Stimulated activated CD8-positive, alpha-beta memory T cell treated with anti-CD3 and anti-CD28 coated beads, Interleukin-4, amount 100 ng/mL, for 1 hour (primary cell): ENCODE measurements at places on chromosomes 4 and X.

- no peak for DNase-seq
Measured at GRCh38 chr4:72809208-72809607, 240.2 kb upstream of the ADAMTS3 start.

DNA sequence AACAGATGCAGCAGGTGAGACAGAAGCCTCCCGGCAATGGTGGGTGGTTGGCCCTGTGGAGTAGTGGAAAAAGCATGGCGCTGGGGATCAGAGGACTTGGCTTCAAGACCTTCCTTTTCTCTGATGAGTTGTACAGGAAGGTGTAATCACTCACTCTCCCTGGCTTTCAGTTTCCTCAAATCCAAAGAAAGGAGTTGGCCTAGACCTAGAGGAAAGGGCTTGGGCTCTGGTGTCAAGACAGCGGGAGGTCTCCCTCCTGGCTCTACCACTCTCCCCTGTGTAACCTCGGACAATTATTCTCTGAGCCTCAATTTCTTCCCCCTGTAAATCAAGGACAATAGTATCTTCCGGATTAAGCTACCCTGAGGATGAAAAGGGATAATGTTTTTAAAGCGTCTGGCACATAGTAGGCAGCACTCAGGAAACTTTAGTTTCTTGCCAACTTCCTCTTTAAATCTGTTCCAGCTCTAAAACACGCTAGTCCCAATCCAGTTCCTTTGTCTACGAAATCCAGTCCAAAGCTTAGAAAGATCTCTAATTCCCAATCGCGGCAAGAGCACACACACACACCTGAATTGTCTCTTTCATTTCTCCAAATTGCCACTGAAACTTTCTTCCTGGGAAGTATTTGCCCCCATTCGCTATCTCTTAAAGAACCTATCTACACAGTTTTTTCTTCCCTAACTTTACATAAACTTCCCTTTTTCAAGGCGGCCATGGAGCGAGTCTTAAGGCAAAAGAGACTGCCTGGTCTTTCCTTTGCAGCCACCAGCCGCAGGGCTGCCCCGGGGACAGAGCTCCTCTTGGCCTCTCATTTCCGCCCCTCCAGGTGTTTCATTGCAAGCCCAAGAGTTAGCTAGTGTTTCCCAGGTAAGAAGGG, 29.9 kb upstream of the GPC4 start:
- no peak for DNase-seq

DNA sequence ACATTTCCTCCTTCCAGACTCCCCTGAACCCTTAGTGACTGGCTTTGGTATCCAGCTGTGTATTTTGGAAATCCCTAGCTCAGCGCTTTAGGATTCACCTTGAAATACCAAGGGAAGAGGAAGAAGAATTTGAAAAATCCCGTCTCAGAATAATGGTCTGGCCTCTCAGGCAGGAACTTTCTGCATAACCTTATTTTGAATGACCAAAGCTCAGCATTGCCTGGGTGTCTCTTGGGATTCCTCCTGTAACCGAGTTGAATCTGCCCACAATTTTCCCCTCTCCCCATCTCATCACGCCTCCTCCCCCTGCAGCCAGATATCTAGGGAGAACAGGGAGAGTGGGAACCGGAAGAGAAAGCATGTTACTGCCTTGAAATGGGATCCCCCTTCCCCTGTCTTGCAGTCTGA, 116.2 kb downstream of the SMIM20 start:
- no peak for DNase-seq

GRCh38 chr4:147118528-147118927, 172.9 kb upstream of the TTC29 start:
- no peak for DNase-seq

DNA sequence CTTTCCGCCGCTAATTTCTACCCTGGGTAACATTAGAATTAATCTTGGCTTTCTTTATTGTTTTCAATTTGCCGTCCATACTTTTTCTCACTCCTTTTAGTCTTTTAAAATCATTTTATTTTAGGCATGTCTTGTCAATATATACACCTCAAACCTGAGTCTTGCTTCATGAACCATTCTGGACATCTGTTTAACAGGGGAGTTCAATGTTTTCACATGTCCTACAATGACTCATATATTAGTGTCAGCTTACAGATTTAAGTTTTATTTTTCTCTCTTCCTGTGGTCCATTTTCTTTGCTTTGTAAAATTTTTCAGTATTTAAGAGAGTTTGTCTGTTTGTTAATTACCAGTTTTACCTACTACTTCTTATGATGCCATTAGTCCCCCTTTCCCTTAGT, 89.5 kb downstream of the LCORL start:
- no peak for DNase-seq

GRCh38 chr4:7256984-7257810, 64.9 kb downstream of the SORCS2 start:
- DNase-seq, result no peak

DNA sequence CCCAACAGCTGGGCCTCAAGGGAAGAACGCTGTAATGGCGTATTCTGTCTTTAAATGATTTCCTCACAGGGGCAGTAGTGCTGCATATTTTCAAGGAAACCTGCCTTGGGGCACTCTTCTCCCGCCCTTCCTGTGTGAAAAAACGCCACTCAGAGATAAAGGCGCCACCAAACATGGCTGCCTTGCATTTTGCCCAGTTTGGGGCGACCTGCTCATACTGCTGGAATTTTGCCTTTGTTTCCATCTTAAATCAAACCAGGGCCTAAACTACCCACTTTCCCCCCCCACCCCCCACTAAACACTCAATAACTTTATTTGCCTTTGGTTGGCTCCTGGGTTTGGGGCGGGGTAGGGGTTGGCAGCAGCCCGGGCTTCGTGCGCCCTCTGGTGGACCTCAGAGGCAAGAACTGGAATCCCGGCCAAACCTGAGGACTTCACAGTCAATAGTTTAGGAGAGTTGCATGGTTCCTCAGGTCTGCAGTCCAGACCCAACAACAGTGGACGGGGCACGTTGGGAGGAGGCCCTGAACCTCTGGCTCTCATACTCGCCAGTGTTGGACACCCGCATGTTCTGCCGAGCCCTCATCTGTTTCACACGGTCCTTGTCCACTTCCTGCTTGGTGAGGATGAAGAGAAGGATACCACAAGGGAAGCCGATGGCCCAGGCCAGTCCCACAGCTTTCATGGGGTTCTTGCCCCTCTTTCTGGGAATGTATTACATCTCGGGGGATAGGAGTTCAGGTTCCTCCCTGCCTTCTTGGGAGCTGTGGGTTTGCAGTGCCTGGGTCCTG, 220.1 kb upstream of the STK26 start:
- DNase-seq, result no peak

DNA sequence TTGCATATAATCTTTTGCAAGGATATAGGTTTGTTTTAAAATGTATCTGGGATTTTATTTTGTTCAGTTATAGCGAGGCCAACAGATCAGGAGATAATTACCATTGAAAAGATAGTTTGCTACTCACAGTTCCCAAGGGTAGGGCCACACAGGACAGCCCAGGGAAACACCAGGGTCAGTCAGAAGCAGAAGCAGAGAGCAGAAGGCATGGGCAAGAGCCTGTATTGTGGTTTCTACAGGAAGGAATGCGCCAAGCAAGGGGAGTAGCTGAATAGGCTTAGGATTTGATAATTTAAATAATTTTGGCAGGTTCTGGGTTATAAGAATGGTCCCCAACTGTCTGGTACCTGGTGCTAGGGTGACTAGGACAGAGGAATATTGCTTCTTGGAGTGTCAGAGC, 61.6 kb downstream of the SYNPO2 start:
- DNase-seq, result no peak

GRCh38 chr4:143207555-143207954, 22.8 kb downstream of the USP38 start:
- no peak for DNase-seq

DNA sequence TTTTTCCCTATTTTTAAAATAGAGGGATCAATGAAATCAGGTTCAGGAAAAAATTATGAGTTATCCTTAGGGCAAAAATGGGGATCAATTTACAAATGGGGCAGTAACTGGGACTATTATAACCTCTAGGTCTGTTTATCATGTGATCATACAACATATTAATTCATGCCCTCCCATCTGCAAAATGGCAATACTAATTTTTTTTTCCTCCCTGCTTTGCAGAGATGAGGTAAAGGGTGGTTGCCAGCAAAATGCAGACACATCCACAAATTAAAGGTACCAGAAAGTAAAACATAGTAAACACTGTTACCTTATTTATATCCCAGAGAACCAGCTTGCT, 467 bp downstream of the HSD17B11 start:
- DNase-seq, result no peak

DNA sequence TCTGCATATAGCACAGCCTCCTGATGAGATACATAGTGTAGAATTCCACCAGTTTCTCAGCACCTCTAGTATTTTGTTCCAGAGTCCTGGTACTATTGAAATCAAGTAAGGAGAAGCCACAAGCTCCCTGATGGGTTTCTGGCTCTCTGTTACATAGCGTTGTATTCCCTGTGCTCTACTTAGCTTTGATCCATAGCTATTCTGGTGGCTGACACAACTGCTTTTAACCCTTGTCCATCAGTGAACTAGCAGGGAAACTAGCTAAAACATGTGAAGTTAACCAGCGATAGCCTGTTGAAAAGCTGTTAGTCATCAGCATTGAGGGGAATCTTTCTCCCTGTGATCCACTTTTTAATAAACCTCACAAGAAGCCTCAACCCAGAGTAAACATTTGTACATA, 26.9 kb downstream of the NIPAL1 start:
- no peak for DNase-seq

DNA sequence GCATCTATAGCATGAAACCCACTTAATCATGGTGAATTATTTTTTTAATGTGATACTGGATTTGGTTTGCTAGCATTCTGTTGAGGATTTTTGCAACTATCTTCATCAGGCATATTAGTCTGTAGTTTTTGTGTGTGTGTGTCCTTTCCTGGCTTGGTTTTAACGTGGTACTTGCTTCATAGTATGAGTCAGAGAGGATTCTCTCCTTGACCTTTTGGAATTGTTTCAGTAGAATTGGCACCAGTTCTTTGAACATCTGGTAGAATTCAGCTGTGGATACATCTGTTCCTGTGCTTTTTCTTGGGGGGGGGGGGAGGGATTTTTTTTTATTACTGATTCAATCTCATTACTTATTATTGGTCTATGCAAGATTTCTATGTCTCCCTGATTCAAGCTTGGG, 232.0 kb upstream of the KLF8 start:
- DNase-seq, result no peak

DNA sequence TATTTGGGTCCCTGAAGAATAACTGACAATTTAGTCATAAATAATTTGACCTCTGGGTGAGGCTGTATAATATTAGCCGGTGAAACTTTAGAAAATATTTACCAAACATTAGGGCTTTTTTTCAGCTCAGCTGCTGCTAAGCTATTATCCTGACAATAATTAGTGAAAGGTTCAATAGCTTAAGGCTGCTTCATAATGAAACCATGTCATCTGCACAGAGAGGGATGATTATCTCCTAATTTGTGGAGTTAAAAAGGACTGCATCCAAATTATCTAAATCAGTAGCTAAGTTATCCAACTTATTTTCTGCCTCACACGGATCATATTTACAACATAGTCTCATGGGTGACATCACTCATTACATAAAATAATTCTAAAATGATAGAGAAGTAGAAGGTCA, 1249.8 kb downstream of the RAPGEF2 start:
- DNase-seq, result no peak

- DNase-seq, result no peak
Measured at GRCh38 chr4:4860600-4861389, 1.3 kb downstream of the MSX1 start.

GRCh38 chr4:76897536-76898384, at the start of gene SOWAHB:
Gene SOWAHB, minus strand, starts transcription at chr4:76898144. Its CDS starts 295 bp downstream, at chr4:76897849.
- peak; percentile 7 for DNase-seq

- DNase-seq, result no peak
Measured at GRCh38 chr4:185405296-185405999, 8.8 kb downstream of the ANKRD37 start.

- no peak for DNase-seq
Measured at GRCh38 chr4:60544981-60545380, 655.1 kb upstream of the ADGRL3 start.

- no peak for DNase-seq
Measured at GRCh38 chr4:121564840-121565375, 131.9 kb downstream of the ANXA5 start.

GRCh38 chr4:110492522-110492921, 16.6 kb downstream of the ENPEP start:
- DNase-seq, result no peak

DNA sequence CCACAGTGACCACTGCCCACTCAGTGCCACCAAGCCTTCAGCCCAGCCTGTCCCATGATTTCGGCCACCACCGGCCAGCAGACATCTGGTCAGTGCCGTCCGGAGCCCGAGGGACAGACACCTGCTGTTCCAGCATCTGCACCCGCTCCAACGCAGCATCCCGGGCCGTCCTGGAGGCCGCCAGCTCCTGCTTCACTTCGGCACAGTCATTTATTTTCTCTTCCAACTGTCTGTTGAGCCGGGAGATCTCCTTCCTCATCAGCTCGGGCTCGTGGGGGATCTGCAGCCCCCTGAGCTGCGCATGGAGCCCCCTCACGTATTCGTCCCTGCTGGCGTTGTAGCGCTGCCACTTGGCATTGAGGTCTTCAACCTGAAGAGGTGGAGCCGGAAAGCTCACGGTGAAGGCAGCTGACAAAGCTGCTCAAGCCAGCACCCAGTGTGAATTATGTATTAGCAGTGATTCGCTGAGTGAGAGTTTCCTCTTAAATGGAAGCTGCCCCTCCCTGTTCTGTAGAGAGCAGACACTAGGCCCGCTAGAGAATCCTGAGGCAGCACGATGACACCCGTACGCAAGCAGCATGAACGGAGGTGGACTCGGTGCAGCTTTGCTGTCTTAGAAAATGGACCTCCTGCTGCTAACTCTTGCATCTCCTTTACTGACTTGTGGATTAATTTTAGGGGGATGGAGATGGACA, 11.4 kb downstream of the TNIP2 start:
- DNase-seq, result no peak

DNA sequence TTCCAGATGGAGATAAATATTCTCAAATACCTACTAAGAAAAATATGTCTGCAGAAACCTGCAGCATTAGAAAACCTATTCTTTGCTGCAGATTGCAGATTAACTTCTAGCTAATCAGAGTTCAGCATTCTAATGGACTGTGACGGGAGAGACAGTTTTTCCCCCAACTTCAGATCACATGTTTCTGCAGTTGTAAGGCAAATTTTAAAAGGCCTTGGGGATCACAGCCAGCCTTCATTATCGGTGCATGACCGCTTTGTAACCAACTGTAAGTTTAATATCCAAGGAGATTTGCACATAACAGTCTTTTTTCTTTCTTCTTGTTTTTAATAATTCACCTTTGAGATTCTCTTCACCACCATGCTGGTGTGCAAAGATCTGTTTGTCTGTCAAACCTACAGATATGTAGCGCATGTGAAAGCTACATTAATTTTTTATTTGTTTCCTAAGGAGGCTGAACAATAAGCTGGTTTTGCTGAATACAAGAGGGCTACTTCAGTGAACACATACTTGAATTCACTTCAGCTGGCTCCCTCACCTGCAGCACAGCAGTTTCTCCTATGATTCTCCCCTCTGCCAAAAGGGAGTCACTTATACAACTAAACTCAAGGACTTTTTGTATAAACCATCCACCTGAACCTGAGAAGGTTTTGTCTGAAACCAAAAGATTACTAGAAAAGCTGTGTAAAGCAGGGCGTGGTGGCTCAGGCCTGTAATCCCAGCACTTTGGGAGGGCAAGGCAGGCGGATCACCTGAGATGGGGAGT, 488.5 kb downstream of the RPA4 start:
- DNase-seq, result no peak
